CD4-positive, alpha-beta T cell treated with Interleukin-15 for 1 hour (primary cell): ENCODE measurements at places on chromosomes 2 and 18.

GRCh38 chr2:83900862-83901261, 558.2 kb downstream of the SUCLG1 start:
- no peak for DNase-seq

DNA sequence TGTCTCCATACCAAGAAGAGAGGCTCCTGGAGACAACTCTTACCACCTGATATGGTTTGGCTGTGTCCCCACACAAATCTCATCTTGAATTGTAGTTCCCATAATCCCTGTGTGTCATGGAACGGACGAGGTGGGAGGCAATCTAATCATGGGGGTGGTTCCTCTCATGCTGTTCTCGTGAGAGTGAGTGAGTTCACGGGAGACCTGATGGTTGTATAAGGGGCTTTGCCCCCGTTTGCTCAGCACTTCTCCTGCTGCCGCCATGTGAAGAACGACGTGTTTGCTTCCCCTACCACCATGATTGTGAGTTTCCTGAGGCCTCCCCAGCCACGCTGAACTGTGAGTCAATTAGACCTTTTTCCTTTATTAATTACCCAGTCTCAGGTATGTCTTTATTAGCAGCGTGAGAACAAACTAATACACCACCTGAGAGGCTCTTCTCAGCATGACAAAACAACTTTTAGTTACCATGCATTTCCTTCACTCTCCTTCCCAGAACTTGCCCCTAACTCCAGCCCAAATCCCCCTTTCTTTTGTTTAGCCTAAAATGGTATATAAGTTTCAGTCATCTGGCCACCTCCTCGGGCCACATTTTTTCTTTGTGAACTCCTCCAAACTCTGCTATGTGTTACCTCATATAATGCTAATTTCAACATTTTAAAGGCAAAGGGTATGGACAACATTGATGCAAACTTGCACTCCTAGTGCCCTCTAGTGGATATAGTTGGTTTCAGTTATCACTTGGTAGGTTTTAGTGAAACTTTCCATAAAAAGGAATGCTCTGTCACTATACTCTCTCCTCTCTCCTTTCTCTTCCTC, 58.6 kb upstream of the SLC25A52 start:
- DNase-seq: no peak

DNA sequence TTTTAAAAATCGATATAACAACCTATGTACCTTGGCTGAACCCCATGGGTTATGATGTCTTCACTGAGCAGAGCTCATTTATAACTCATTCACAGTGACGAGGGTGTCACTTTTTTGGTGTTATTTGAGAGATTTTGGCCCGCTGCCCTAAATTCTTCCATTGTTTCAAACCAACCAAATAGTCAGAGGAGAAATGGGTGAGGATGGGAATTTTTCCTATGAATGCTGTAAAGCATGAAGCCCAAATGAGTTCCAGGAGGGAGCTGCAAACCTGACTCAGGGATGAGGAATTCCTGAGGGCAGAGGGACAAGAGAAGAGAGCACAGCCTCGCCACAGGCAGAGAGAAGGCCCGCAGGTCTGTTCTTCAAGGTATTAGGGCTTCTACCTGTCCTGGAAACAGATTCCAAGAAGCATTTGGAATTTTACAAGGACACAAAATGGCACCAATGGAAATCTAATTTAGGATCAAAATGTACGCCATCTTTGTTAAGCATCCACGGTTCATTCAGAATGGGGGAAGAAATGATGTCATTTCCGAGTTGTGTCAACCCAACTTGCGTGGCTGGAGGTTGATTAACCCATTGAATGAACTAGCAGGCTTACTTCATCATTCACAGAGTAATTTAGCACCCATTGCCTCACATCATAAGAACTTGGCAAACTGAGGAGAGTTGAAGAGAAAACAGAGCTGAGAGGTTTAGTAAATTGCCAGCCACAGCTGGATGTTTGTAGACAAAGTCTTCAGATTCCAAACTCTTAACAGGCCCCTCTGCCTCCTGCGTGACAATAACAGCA, 133.5 kb downstream of the LAMA3 start:
- no peak for DNase-seq

DNA sequence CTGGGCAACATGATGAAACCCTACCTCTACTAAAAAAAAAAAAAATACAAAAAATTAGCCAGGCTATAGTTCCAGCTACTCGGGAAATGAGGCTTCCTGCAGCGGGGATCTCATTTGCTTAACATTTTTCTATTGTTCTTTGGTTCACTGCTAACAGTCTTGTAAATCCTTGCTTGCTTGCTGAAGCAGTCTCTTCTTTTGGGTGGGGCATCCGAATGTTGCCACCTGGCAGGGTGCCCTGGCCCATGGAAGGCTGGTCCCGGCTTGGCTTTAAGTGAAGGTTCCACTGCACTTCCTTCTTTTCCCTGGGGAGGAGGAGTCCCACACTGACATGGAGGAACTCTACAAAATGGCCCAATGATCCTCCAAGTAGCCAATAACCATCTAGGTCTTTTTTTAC, 6.0 kb upstream of the ANKRD29 start:
- no peak for DNase-seq

DNA sequence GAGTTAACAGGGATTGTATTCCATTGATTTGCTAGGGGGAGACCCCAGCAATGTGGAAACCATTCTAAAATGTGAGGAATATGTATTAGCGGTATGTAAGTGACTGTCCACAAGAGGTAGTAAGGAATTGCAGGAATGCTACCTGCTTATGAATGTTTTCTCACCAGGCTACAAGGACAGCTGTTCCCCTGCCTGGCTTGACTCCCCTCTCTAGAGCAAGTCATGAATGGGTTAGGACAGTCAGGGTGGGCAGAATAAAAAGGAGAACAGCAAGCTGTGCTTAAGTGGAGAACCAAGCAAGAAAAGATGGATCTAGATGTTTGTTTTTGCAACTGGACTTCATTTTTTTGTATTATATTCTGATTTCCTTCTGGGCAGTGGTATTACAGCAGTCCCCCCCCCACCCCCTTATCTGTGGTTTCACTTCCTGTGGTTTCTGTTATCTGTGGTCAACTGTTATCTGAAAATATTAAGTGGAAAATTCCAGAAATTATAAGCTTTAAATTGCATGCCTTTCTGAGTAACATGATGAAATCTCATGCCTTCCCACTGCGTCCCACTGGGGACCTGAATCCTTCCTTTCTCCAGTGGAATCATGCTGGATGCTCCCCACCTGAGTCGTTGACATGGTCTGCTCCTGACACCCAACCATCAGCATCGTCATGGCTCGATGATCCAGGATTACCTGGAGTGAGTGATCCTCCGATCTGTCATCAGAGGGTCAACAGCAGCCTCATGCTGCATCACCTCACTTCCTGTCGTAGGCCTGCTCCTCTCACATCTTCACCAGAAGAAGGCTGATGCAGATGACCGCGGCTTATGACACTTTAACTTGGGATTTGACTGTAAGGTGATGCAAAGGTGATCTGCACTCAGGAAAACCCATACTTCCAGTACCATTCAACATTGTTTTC, 52.2 kb downstream of the VAPA start:
- no peak for DNase-seq

- DNase-seq: no peak
Measured at GRCh38 chr2:102334486-102334885, 21.1 kb upstream of the IL18R1 start.

DNA sequence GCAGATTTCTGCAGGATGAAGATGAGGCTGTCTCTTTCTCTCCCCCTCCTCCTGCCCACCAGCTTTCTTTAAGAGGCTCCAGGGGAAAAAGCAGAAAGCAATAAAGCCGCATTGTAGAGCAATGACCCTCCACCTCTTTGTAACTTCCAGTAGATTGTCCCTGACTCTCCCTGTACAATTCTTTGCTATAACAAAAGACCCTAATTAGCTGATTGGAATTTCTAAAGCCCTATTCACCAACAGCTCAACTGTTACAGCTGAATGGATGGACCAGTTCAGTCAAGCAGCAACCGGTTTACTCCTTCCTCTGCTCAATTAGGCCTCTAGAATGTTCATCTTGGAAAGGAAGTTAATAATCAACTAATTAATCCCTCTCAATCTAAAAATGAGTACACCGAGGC, 301.0 kb downstream of the STK39 start:
- DNase-seq: no peak

GRCh38 chr2:41694536-41695049, 353.2 kb upstream of the PKDCC start:
- DNase-seq: no peak

DNA sequence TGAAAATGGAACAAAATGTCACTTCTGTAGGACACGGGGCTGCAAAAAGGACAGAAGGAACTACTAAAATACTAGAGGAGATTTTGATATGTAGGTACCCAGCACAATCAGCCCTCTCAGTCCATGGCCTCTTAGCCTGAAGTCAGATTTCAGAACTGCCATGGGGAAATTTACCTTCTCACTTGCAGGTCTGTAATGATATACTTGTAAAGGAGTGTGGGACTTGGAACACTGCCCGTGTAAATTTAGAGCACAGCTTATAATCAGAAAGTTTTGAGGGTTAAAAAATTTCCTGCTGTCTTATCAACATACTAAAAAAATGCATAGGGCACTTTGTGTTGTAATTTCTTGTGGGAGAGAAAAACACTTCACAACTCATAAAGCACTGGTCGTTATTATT, 60.6 kb downstream of the ZEB2 start:
- no peak for DNase-seq

- no peak for DNase-seq
Measured at GRCh38 chr2:112162341-112162740, 24.2 kb downstream of the FBLN7 start.

DNA sequence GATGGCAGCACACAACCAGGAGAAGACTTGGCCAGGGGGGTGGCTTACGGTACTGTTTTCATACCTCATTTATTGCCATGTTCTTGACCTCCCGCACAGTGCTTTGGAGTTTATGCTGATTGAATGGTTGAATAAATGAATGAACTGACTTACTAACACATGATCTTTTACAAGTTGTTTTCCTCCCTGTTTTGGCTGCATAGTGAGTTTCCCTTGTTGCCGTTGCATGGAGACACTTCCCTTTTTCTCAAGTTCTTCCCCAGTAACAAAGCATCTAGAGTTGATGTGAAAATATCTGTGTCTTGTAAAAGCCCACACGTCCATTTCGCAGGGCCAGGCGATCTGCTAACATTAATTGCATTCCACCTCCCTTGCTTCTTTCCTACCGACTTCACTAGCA, 35.7 kb upstream of the RAB1A start:
- DNase-seq: no peak

GRCh38 chr18:12615748-12616147, 42.2 kb downstream of the SPIRE1 start:
- DNase-seq: no peak

- no peak for DNase-seq
Measured at GRCh38 chr2:144438801-144439631, 80.9 kb downstream of the ZEB2 start.

DNA sequence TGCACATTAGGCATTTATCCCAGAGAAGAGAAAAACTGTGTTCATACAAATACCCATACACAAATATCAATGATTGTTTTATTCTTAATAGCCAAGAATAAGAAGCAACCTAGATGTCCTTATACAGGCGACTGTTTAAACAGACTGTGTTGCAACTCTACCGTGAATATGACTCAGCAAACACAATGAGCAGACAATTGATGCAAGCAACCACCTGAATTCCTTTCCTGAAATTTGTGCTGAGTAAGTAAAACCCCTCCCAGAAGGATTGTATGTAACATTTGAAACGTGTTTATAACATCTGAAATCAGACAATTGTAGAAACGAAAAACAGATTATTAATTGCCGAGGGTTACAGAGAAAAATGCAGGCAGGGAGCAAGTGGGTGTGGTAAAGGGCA, 621.9 kb upstream of the SOX11 start:
- no peak for DNase-seq

DNA sequence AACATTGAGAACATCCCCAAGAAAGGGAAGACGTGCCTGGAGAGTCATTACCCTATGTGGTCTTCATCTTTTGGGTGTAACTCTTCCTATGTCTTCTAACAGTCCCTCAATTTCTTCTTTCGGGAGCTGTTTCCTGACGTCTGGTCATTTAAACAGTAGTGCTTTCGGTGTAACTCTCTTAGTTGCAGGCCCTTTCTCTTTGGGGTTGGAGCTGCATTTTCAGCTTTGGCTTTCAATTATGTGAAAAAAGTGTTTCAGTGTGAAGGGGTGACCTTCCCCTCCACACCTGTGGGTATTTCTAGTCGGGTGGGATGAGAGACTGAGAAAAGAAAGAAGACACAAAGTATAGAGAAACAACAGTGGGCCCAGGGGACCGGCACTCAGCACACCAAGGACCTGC, 105.9 kb downstream of the CERS6 start:
- no peak for DNase-seq

DNA sequence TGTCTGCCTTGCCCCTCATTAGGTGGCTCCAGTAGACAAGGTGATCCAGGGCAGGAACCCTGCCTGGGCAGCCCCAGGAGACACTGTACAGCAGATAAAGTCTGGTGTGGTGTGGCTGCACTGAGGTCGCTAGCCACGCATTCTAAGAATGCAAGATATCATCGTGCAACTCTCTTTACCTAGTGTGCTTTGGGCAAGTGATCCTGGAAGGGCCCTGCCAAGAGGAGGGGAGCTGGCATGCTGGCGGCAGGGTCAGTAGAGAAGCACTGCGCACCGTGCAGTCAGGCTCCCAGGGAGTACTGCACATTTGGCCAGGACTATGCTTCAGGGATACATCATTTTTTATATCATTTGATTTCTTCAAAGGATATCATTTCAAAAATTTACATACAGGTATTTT, 195.3 kb upstream of the SMAD2 start:
- DNase-seq: no peak

DNA sequence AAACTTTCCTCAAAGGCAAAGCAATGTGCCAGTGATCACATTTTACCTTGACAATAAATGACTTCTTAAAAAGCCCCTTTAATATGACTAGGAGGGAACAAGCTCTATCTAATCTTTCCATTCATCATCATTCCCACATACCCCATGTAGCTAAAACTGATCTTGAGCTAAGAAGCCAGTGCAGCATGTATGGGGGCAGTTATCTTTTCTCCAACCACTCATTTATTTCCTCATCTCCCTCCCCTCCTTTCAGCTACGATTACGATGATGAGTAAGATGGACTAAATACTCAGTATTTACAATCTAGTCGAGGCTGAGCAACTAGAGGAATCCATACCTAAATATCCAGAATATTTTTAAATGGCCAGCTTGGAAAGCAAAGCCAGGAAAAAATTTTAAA, 35.5 kb downstream of the PNO1 start:
- DNase-seq: no peak
